Vein endothelial cell (primary cell): ENCODE measurements at places on chromosomes 13 and 19. TPM values are rescaled to one million over a fixed set of nuclear protein-coding genes. Genes with fewer than 3 reads are reported as not detected.

The NLRP7 gene
- total RNA-seq, result not detected in 2 replicates

The ACP7 gene
- not detected in 2 replicates for total RNA-seq

The NHLRC3 gene
- 7.8 and 8.9 TPM in 2 replicates for total RNA-seq

The LYPD5 gene
- total RNA-seq, result under 0.01 and 0.10 TPM in 2 replicates

The ARL11 gene
- 0.10 and 0.33 TPM in 2 replicates for total RNA-seq

The SLC1A6 gene
- total RNA-seq, result not detected in 2 replicates

The ATXN8OS gene
- total RNA-seq, result not detected in 2 replicates

The CFAP97D2 gene
- total RNA-seq, result not detected in 2 replicates

The CEBPA gene
- total RNA-seq, result 0.19 and 0.33 TPM in 2 replicates

The PLIN4 gene
- under 0.01 TPM in 2 replicates for total RNA-seq

The PODNL1 gene
- under 0.01 and 0.19 TPM in 2 replicates for total RNA-seq

The ZNF549 gene
- 4.2 and 4.6 TPM in 2 replicates for total RNA-seq

The ZNF28 gene
- total RNA-seq, result 15.4 and 19.8 TPM in 2 replicates

The FUT3 gene
- total RNA-seq, result not detected in 2 replicates
